ENCODE measurements at places on chromosomes 12 and 14.

DNA sequence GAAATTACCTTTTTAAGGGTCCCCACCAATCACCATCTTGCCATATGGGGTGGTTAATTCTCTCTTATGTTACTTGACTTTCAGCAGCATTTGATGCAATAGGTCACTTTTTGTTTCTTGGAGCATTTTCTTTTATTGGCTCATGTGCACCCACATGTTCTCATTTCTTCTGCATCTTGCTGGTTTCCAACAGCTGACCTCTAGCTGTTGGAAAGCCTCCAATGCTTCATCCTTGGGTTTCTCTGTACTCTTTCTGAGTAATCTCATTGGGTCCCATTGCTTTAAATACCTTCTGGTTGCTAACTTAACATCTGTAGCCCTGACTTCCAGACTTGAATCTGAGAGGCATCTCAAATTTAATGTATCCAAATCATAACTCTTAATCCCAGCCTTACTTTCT, 116.8 kb downstream of the CRADD start:
- no peak for DNase-seq

GRCh38 chr12:6312529-6313325, 2.2 kb downstream of the PLEKHG6 start:
- DNase-seq: no peak

DNA sequence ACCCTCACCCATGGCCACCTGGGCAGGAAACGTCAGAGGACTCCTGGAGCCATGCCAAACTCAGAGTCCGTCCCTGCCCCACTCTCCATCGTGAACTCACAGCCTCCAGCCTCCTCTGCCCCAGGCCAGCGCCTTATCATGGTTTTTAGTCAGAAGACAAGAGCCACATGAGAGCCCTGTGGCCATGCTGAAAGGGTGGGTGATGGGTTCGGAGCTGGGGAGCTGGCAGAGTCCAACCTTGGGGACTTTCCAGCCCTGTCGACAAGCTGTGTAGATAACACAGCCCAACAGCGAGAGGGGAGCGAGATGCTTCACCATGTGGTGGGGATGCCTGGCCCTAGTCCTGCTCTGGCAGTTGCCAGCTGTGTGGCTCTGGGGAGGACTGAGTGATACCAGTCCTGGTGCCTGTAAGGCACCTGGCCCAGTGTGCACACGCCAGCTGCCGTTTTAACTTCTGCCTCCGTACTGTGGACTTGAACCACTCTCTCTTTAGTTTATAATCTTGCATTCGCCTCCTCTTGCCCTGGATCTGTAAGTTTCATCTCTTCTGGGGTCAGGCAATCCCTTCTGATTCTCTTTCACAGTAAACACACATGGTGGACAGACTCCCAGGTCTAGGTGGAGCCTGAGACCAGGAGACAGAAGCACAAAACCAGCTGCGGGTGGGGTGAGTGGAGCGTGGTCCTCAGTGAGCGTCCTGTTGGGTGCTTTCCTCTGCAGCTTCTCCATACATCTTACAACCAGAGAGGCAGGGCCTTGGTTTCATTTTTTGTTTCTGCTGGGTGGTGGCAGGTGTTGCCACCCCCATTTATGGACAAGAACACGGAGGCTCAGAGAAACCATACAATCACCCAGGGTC, 55.3 kb downstream of the RIN3 start:
- no peak for DNase-seq

GRCh38 chr14:78245238-78245637, 75.1 kb downstream of the NRXN3 start:
- no peak for DNase-seq

- no peak for DNase-seq
Observed at GRCh38 chr14:104147346-104148125, 9.1 kb downstream of the KIF26A start.

DNA sequence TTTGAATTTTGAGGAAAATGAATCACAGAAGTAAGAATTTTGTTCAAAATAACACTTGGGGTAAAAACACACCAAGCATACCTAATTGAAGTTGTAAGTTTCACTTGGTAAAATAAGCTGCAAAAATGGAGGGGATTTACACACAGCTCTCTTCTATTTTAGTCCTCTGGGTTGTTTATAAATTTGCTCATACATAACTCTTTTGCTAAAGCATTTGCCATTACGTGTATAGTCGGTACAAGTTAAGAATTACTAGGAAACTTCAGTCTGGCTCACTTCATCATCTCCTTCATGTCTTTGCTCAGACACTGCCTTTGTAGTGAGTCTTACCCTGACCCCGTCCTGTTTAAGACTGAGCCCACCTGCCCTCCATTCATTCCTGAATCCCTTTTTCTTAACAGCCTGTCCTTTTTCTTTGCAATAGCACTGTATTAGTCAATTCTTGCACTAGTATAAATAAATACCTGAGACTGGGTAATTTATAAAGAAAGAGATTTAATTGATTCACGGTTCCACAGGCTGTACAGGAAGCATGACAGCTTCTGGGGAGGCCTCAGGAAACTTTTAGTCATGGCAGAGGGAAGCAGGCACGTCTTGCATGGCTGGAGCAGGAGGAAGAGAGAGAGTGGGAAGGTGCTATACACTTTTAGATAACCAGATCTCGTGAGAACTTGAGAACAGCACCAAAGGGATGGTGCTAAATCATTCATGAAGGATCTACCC, 451.1 kb downstream of the PCNX1 start:
- no peak for DNase-seq

All from central memory CD4-positive, alpha-beta T cell (primary cell).